Activated CD4-positive, alpha-beta T cell treated with anti-CD3 and anti-CD28 coated beads, Interleukin-2, amount 50 U/mL, for 24 hours (primary cell): ENCODE measurements at places on chromosomes 3 and 15.

DNA sequence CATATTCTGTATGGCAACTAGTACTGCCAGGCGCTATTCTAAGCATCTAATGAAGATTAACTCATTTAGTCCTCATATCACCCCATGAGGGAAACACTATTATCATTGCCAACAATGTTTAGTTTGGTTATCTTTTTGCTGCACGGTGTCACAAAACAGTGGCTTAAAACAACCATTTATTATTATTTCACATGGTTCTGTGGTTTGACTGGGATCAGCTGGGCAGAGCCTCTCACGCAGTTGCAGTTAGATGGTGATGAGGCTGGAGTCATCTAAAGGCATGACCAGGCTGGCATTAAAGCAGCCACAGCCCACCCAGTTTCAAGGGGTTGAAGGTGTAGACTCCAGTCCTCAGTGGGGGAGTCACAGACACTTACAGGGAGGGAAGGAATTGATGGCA lies 32.8 kb upstream of the RASA2 start:
- no peak for DNase-seq

DNA sequence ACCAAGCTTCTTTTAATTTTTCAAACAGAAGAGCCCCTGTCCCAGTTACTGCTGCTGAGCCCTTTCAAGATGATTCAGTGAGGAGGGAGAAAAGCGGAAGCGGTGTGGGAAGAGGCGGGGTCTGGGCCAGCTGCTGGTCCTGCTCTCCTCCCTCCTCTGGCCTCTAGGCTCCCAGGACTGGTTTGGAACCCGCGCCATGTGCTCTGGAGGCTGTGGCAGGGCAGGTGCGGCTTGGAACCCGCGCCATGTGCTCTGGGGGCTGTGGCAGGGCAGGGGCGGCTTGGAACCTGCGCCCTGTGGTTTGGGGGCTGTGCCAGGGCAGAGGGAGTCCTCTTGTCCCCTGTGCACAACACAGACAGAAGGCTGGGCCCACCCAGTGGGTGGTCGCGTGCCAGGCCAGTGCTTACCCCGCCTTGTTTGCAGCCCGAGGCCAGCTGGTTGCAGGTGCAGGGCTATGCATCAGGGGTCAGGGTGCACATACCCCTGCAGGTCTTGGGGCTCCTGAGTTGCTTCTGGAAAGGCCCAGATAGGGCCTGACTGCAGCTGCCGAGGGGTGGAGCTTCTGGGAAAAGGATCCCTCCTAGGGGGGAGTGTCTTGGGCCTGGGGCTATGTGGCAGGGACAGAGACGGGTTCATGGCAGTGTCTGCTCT lies 12.2 kb downstream of the ALG1L2 start:
- DNase-seq: peak; percentile 21

GRCh38 chr3:188697127-188697526 lies 474.6 kb upstream of the TPRG1 start:
- peak; percentile 17 for DNase-seq

- no peak for DNase-seq
These were observed 28.8 kb upstream of the GYG1 start for GRCh38 chr3:148962513-148962912.

GRCh38 chr15:101611580-101612299 lies 40.4 kb downstream of the TM2D3 start:
- no peak for DNase-seq

DNA sequence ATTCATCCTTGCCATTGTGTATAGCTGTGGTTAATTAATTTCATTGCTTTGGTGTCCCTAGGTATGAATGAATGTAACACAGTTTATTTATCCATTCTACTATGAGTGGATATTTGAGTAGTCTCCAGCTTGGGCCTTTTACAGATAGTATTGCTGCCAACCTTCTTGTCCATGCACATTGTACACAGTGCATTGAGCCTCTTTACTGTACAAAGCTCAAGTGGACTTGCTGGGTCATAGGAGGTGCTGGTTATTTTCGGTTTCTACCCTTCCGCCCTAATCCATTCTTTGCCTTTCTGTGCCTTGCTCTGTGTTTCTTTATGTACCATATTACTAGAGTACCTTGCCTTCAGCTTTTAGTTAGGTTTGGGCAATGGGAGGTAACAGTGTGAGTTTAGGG lies 60.7 kb downstream of the DUT start:
- DNase-seq: no peak

DNA sequence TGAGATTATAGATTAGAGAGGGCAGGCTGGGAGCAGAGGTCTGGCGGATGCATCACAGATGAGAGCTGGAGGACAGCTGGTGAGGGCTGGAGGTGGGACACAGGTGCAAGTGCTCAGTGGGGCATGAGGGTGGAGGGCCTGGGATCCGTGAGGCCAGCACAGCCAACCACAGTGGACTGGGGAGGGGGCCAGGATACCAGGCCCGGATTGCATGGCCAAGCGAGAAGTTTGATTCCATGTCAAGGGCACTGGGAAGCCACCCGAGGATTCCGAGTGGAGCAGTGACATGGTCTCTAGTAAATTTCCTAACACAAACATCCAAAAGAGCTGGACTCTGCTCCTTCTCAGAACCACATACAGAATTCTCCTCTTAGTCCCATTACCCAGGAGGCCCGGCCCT lies 44.0 kb upstream of the SLC41A3 start:
- DNase-seq: no peak

GRCh38 chr15:33360886-33361285 lies 50.1 kb downstream of the RYR3 start:
- DNase-seq: no peak

- no peak for DNase-seq
These were observed 129.9 kb downstream of the VGLL4 start for GRCh38 chr3:11513817-11514135.

GRCh38 chr15:88029696-88030095 lies 226.8 kb downstream of the NTRK3 start:
- no peak for DNase-seq

- DNase-seq: no peak
These were observed 26.9 kb downstream of the PRKAR2A start for GRCh38 chr3:48820612-48821324.

DNA sequence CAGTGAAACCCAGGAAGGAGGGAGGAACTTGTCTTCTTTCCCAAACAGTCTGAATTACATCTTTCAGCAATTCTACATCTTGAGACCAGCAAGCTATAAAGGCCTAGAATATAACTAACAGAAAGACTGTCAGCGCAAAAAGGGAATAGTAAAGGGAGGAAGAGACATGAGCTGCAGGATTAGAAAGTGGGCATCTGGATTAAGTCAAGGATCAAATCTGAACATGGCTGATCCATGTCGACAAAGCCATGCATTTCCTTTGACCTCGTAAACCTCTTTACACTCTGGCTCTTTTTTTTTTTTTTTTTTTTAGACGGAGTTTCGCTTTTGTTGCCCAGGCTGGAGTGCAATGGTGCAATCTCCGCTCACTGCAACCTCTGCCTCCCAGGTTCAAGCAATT lies 35.4 kb upstream of the KCNMB3 start:
- DNase-seq: no peak

GRCh38 chr15:67178569-67179210 lies 75.8 kb downstream of the AAGAB start:
- DNase-seq: no peak
